ENCODE measurements at places on chromosomes 3 and 15.

GRCh38 chr3:77338195-77338594, 298.3 kb downstream of the ROBO2 start:
- DNase-seq, result no peak

DNA sequence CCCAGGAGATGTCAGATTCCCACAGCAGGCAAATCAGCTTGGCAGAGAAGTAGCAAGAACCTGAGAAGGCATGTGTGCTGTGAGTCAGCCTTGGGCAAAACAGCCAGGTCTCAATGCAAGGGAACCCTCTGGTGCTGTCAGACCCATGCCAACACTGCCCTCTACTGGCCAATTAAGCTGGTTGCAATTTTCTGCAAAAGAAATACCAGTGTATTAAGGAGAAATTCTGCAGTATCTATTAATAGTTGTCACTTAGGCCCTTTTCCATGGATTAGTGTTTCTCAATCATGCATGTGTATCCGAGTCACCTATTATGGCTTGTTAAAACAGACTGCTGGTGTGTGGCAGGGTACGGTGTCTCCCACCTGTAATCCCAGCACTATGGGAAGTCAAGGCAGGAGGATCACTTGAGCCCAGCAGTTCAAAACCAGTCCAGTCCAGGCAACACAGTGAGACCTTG, 26.2 kb downstream of the MAP4 start:
- peak; percentile 64 for DNase-seq

DNA sequence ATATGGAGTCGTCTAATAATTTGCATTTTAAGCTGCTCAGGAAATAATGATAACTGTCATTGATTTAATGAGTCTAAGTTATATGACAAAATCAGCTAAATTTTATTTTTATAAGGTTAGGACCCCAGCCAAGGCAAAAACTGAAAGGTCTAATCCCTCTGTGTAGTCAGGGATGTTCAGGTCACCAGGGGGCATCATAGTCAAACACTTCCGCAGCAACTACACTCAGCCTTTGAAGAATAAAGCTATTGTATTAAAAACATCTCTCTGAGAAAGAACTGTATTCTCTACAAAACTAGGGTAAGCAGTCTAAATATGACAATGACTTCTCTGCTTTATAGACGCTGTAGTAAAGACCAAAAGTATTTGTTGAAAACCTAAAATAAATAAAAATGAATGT, 15.0 kb downstream of the INTS14 start:
- DNase-seq, result no peak

- no peak for DNase-seq
Measured at GRCh38 chr3:17500618-17501017, 241.8 kb downstream of the TBC1D5 start.

GRCh38 chr3:50347187-50347813, 1.8 kb upstream of the ZMYND10 start:
- peak; percentile 77 for DNase-seq

- DNase-seq, result peak; percentile 42
Measured at GRCh38 chr15:24955531-24955921, 739 bp downstream of the SNRPN start.

- DNase-seq, result no peak
Measured at GRCh38 chr3:34365231-34365630, 566.8 kb downstream of the PDCD6IP start.

- DNase-seq, result no peak
Measured at GRCh38 chr3:100128565-100128964, 14.3 kb upstream of the FILIP1L start.

- DNase-seq, result no peak
Measured at GRCh38 chr3:128573160-128573559, 77.5 kb downstream of the RPN1 start.

GRCh38 chr3:39808467-39809180, 785 bp upstream of the MYRIP start:
- peak; percentile 34 for DNase-seq

DNA sequence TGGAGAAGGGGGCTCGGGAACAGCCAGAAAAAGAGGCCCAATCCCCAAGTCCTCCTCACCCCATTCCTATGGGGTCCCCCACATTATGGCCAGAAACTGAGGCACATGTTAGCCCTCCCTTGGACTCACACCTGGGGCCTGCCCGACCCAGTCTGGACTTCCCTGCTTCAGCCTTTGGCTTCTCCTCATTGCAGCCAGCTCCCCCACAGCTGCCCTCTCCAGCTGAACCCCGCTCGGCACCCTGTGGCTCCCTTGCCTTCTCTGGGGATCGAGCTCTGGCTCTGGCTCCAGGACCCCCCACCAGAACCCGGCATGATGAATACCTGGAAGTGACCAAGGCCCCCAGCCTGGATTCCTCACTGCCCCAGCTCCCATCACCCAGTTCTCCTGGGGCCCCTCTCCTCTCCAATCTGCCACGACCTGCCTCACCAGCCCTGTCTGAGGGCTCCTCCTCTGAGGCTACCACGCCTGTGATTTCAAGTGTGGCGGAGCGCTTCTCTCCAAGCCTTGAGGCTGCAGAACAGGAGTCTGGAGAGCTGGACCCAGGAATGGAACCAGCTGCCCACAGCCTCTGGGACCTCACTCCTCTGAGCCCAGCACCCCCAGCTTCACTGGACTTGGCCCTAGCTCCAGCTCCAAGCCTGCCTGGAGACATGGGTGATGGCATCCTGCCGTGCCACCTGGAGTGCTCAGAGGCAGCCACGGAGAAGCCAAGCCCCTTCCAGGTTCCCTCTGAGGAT, 10.6 kb downstream of the MAP1A start:
- DNase-seq, result no peak

- DNase-seq, result no peak
Measured at GRCh38 chr15:35925275-35926006, 379.5 kb upstream of the DPH6 start.

DNA sequence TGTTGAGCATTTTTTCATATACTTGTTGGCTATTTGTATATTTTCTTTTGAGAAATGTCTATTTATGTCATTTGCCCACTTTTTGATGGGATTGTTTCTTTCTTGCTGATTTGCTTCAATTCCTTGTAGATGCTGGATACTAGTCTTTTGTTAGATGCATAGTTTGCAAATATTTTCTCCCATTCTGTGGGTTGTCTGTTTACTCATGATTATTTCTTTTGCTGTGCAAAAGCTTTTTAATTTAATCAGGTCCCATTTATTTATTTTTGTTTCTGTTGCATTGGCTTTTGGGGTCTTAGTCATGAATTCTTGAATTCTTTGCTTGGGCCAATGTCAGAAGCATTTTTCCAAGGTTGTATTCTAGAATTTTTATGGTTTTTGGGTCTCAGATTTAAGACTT, 251.7 kb downstream of the WNT5A start:
- DNase-seq, result no peak

DNA sequence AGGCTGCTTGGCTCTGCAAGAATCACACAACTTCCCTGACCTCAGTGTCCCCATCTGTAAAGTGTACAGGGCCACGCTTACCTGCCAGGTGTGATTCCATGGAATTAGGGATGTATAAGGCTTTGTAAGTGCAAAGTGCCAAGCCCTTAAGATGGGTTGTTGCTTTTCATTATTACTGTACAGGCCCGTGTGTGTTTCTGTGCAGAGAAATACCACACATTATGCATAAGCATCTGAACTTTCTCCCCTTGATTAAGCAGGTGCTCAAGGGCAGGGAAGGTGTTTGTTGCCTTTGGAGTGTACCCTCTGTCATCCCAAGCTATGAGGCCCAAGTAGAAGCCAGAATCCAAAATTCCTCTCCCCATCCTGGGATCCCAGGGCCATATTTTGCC, 13.6 kb upstream of the HRH1 start:
- no peak for DNase-seq

DNA sequence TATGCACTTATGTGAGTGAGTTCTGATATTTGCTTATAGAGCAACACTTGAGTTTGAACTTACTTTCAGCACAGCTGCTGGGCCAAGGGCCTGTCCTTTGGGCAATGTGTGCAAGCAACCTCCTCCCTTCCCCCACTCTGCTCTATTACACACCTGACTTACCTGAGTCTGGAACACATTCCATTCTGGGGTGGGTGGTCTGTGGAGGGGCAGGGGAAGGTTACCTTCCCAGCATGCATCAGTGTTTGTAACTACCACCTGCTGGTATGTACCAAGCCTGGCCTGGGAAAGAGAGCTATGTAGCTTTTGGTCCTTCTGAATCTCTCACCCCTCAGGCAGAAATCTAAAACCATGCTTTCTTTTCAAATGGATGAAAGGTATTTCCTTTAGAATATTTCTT, 103.0 kb downstream of the ISL2 start:
- no peak for DNase-seq

- DNase-seq, result no peak
Measured at GRCh38 chr3:84836961-84837360, 121.8 kb upstream of the CADM2 start.

GRCh38 chr3:10365316-10365715, 44.4 kb upstream of the SEC13 start:
- no peak for DNase-seq

GRCh38 chr3:95629802-95630201, 1184.6 kb upstream of the EPHA6 start:
- DNase-seq, result no peak

- no peak for DNase-seq
Measured at GRCh38 chr3:12325586-12326515, 37.0 kb downstream of the PPARG start.

- DNase-seq, result no peak
Measured at GRCh38 chr15:75929799-75930565, 26.3 kb downstream of the FBXO22 start.

DNA sequence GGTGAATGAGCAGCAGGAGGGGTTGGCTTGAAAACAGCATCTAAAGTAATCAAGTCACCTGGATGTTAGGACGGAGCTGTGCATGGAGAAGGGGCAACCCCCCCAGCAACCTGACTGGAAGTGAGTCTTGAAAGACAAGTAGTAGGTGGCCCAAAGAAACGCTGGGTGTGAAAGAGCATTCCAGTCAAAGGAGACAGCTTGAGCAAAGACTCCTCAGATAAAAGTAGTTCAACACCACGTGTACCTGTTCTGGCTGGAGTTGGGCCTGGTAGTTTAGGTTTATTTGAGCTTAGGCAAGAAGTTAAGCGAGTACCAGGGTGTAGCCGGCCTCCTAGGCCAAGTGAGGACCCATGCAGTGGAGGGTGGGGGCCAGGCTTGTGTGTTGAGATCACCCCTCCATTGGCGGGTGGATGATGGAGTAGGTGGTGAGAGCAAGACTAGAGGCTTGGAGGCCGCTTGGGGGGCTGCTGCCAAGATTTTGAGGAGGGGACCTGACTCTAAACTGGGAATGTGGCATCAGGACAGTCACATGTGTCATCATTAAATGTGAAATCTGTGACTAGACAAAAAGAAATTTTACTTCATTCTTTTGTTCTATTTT, 61.3 kb downstream of the ABHD2 start:
- DNase-seq, result no peak

- DNase-seq, result no peak
Measured at GRCh38 chr3:25130724-25131520, 297.1 kb upstream of the RARB start.

DNA sequence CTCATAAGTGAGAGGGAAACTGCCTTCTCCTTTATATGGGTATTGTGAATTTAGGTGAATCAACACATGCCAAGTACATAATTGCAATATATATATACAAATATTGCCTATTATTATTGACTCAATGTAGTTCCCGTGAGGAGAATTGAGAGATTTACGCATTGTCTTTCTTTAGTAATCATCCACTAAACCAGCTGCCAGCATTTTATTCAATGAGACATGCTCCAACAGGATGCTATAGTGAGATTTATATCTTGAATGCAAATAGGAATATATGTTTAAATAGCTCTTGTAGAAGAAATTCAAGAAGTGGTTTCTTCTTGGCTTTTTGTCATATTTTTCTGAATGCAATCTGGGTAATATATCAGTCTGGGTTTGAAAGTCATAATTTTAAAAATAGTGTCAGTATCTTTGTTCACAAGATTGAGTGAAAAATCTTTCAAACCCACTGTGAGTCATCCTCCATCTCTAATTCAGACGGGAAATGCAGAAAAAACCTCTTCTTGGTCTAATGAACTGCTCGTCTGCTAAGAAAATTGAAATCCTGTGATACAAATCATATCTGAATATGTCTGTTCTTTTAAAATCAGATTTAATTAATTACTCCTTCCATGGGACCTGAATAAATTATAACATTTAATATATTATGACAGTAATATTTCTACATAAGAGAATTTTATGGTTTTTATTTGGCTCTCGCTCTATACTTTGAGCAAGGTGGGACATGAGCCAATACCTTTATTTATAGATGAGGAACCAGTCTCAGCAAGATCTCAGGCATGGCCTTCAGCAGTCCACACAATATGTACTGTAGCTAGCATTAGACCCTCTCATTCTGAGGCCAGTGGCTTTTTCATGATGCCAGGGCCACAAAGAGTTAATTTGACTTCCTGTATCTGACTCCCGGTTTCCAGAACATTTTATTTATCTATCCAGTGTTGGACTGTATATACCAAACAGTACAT, 516.0 kb downstream of the GABRG3 start:
- no peak for DNase-seq

GRCh38 chr15:58506783-58507668, 75.2 kb downstream of the LIPC start:
- DNase-seq, result no peak

- DNase-seq, result no peak
Measured at GRCh38 chr15:80169768-80170357, 17.1 kb downstream of the FAH start.

Measured in left ventricle myocardium superior (tissue), 1 donor.